ENCODE measurements at places on chromosomes 4 and X.

- DNase-seq: no peak
Measured at GRCh38 chr4:106695501-106696262, 327.1 kb upstream of the GIMD1 start.

GRCh38 chr4:108544481-108544880 lies 75.9 kb upstream of the RPL34 start:
- no peak for DNase-seq

DNA sequence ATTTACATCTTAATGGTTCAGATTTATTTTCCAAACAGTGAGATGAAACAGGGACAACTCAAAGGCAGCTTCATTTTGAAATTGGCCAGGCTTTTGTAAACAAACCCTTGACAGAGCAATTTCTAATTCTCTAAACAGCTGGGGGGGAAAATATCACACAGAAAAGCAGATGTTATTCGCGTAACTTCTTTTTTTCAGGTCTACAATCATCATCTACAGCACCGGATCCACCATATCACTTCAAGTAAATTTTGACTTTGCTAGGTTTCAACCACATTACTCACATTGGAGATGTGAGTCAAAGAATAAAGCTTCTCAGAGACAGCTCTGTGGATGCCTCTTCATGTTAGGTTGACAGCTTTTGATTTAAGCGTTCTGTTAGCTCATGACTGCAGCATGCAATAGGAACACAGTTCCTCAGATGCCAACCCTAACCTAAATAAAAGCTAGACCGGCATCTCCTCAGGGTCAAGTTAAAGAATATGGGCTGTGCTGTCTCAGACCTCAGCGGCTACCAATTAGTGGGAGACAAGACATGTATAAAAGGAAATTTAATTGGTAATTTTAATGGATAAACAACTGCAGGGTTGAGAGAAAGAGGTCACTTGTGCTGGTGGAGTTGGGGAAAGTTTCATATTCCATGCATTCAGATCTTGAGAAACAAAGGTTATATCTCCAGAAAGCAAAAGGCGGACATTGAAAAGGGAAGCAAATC lies 26.8 kb downstream of the AMELX start:
- DNase-seq: no peak

GRCh38 chr4:5882947-5883346 lies 9.9 kb downstream of the CRMP1 start:
- DNase-seq: no peak

GRCh38 chrX:40260146-40260747 lies 162.5 kb upstream of the BCOR start:
- no peak for DNase-seq

DNA sequence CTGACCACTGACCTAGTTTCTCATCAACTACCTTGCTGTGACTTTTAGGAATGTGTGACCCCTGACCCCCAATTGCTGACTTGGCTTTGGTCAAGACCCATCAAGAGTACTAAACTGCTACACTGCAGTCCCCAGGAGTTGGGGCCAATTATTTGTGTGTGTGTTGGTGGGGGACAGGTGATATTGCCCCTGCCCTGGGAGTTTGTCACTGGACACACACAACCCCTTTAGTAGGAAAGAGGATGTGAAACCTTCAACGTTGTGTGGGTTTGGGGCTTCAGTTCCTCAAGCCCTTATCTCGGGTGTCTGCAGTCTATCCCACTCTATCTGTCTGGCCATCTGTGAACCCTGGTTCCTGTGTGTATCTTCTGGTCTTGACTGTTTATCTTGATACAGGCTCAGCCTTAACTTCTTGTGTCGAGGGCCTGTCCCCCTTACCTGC lies 6.5 kb downstream of the SASH3 start:
- DNase-seq: no peak

GRCh38 chr4:86993909-86994681 lies 59.3 kb downstream of the AFF1 start:
- no peak for DNase-seq

DNA sequence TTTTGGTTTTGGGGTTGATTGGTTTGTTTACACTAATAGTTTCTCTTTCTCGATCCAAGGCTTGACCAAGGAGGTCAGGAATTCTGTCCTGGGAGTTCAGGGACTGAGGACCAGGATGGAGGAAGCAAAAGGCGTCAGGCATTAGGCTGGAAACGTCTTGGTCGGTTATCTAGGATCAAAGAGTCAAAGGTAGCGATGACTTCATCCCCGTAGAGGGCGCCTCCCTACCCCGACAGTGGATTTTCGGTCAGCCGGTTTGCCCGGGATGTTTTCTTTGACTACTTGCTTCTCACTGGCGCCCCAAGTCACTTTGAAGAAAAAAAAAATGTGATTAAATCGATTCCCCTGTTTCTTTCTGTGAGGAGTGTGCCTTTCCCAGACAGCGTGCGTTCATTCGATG lies 980 bp upstream of the FHDC1 start:
- no peak for DNase-seq
